ENCODE measurements at places on chromosomes 5 and 9.

DNA sequence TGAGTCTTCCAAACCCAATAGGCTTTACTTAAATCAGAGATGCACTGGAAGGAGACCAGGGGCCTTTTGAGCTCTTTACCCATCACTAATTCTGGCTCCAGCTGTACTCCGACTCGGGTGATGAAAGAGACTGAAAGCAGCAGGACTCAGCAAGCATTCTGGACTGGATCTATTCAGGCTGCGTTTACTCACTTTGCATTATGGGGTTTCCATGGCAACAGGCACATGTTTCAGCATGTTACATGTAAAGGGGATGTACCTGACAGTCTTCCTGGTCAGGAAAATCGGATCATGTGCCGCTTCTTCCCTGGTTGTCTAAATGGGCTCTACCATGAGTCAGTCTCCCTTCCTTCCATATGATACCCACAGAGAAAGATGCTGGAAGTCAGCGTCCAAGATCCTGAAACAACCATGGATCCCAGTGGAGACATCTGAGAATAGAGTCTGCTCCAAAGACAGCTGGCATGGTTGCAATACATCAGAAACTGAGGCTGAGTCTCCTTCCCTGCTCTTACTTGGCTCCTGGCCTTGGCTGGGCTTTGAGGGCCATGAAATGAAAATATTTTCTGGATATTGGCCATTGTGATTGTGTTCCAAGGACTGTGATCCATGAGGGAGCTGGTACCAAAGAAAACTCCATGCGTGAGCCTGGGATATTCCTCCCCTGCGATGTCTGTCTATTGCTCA lies 102.5 kb upstream of the TNC start:
- H3K36me3 ChIP-seq: no peaks in the 10 kb centered on the region
- DNase-seq: no peak
- H3K27me3 ChIP-seq: no peaks in the 10 kb centered on the region
- H3K27ac ChIP-seq: no peak overlapping the region
- H3K4me1 ChIP-seq: no peaks in the 10 kb centered on the region

DNA sequence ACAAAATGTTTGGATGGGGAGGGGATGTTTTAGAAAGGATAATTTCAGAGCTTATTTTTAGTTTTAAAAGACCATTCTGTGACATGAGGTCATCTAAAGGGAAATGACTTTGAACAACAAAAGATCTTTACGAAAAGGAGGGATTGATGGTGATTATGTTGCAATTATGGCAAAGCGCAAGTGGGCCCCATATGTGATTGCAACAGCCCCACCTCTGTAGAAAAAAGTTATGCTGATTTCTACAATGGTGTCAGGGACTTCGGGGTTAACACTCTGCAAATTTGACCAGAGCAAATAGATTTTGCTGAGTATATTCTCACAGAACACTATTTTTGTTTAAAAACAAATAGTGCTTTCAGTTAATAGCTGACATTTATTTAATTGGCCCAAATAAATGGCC lies 312.8 kb downstream of the NSG2 start:
- no peak overlapping the region for H3K27ac ChIP-seq
- H3K27me3 ChIP-seq: no peaks in the 10 kb centered on the region
- no peaks in the 10 kb centered on the region for H3K36me3 ChIP-seq

- peaks cover 52% of the 10 kb centered on the region for H3K4me1 ChIP-seq
- H3K4me3 ChIP-seq: no peak overlapping the region
- DNase-seq: peak; percentile 81
These were observed 39.4 kb downstream of the LURAP1L start for GRCh38 chr9:12813960-12814876.

DNA sequence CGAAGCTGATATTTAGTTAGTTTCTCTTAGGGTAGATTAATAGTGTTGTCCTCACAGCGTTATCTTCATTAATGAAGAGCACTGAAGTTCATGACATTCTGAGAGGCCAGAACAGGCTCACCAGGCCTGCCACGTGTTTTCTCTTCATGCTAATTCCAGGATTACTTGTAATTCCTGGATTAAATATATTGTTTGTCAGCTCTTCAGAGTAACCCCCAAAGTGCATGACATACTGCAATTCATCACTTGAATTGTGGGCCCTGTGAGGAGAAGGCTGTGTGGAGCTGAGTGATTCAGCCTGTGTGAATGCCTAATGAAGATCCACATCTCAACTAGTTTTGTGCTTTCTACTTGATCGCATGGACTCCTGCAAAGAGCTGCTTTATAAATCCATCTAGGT lies 401.0 kb upstream of the ADAMTSL1 start:
- no peak overlapping the region for H3K4me3 ChIP-seq
- DNase-seq: no peak
- H3K4me1 ChIP-seq: peaks cover 6% of the 10 kb centered on the region

- no peak overlapping the region for H3K27ac ChIP-seq
- peak; percentile 61 for DNase-seq
- H3K4me3 ChIP-seq: no peak overlapping the region
- no peaks in the 10 kb centered on the region for H3K27me3 ChIP-seq
- H3K36me3 ChIP-seq: peaks cover 9% of the 10 kb centered on the region
These were observed 36.7 kb downstream of the MTREX start for GRCh38 chr5:55344392-55344992.

- no peaks in the 10 kb centered on the region for H3K4me1 ChIP-seq
- DNase-seq: no peak
- no peak overlapping the region for H3K27ac ChIP-seq
- H3K36me3 ChIP-seq: no peaks in the 10 kb centered on the region
These were observed 201.2 kb upstream of the CDKN2B start for GRCh38 chr9:22210262-22210661.

DNA sequence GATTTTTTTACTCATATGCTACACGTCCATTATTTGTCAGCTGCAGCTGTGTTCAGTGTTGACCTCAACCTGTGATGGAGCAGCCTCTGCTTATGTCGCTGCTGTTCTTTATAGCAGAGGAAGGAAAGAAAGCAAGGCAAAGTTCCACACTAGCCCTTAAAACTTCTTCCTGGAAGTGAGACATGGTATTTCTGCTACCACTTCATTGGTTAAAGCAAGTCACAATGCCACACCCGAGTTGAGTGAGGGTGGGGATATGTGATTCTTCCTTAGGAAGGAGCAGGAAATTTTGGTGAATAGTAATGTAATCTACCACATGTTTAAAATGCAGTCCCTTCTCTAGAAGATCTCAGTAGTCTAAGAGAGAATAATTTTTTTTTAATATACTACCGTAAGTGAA lies 224.8 kb upstream of the DMRT1 start:
- H3K27ac ChIP-seq: no peak overlapping the region
- no peaks in the 10 kb centered on the region for H3K27me3 ChIP-seq
- H3K36me3 ChIP-seq: no peaks in the 10 kb centered on the region
- no peak overlapping the region for H3K4me3 ChIP-seq

GRCh38 chr5:123104607-123105006 lies 15.6 kb downstream of the PRDM6 start:
- H3K4me1 ChIP-seq: peaks cover 10% of the 10 kb centered on the region
- H3K27me3 ChIP-seq: peaks cover 2% of the 10 kb centered on the region
- H3K27ac ChIP-seq: no peak overlapping the region
- no peak overlapping the region for H3K4me3 ChIP-seq
- no peak for DNase-seq
- no peaks in the 10 kb centered on the region for H3K36me3 ChIP-seq

DNA sequence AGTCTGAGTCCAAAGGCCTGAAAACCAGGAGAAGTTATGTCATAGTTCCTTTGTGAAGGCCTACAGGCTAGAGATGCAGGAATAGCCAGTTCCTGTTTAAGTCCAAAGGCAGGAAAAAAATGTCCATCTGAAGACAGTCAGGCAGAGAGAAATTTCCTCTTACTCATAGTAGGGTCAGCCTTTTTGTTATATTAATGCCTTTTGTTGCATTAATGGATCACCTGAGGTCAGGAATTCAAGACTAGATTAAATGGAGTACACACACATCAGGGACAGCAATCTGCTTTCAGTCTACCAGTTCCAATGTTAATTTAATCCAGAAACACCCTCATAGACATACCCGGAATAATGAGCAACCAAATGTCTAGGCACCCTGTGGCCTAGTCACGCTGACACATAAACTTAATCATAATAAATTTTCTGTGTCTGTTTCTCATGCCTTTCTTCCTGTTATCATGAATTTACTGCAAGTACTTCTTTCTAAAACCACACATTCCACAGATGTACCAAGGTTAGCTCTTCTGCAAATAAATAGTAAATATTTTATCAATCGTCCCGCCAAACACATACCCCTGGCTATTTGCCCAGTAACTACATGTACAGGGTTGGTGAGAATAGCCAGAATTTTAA lies 703.9 kb downstream of the EFNA5 start:
- H3K4me1 ChIP-seq: no peaks in the 10 kb centered on the region
- DNase-seq: no peak
- no peaks in the 10 kb centered on the region for H3K27me3 ChIP-seq
- no peak overlapping the region for H3K4me3 ChIP-seq
- no peak overlapping the region for H3K27ac ChIP-seq
- no peaks in the 10 kb centered on the region for H3K36me3 ChIP-seq

DNA sequence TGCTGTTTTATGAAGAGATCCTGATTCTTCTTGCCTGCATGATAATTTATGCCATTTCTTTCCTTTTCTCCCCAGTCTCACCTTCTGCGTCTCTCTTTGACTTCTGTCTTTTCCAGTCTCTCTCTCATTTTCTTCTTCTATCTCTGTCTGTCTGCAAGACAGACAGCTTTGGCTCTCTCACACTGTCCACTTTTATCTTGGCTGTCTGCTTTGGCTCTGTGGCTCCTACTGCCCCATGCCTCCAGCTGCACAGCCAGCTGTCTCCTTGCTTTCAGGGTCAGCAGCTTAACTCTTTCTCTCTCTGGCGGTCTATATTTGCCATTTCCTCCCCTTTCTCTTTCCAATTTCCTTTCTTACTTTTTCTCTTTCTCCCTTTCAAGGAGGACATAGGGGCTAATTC lies 971.1 kb upstream of the COX7C start:
- no peak overlapping the region for H3K4me3 ChIP-seq
- H3K27me3 ChIP-seq: no peaks in the 10 kb centered on the region
- DNase-seq: no peak

GRCh38 chr5:128195316-128195715 lies 111.8 kb downstream of the SLC12A2 start:
- DNase-seq: no peak
- H3K4me1 ChIP-seq: peaks cover 10% of the 10 kb centered on the region
- H3K4me3 ChIP-seq: no peak overlapping the region
- H3K27me3 ChIP-seq: no peaks in the 10 kb centered on the region

DNA sequence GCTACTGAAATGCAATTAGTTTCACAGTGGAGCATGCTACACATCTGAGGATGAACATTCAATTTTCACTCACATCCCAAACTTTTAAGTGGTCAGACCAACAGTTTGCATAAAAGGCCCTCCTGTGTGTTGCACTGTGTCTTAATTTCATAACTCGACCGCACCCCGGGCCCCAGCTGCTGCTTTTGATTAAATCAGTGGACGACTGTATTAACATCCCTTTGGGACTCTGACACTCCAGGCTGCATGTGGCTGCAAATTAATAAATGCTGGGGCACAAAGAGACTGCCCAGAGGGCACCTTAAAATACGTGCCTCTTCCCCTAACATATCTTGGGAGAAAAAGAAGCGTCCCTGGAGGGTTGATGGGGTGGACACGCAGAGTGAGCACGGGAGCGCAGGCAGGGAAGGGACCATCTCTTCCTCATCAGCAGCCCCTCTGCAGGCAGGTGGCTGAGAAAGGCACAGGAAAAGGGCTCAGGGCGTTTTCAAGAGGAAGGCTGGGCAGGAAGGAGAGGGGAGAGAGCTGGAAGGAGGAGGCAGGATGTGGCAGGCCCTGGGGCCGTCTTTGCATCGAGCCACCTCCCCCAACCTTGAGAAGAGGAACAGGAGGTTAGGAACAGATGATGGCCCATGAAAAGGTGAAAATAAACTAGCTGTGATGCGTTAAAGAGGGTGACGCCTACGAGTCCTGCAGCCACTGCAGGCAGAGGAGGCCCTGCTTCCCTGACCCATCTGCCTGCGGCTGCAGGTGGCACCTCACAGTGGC lies 18.6 kb downstream of the MED10 start:
- no peak overlapping the region for H3K27ac ChIP-seq
- no peaks in the 10 kb centered on the region for H3K4me1 ChIP-seq
- H3K27me3 ChIP-seq: no peaks in the 10 kb centered on the region
- no peaks in the 10 kb centered on the region for H3K36me3 ChIP-seq
- DNase-seq: no peak

DNA sequence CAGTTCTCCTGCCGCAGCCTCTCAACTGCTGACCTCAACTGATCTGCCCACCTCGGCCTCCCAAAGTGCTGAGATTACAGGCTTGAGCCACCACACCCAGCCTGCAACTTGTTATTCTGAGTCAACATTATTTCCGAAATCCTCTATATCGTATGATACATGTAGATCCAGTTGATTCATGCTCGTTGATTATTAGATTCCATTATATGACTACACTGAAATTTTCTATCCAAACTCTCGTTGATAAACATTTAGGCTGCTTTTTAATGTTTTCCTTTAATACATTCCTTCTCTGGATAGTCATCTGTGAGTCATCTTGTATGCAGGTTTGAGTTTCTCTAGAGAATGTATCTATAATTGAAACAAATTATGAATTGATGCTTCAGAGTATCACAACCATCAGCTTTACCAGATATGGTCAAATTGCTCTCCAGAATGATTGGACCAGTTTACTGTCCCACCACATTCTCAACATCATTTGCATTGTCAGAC lies 4.1 kb downstream of the CDK7 start:
- no peaks in the 10 kb centered on the region for H3K27me3 ChIP-seq
- H3K27ac ChIP-seq: no peak overlapping the region
- no peak for DNase-seq
- H3K4me3 ChIP-seq: no peak overlapping the region

DNA sequence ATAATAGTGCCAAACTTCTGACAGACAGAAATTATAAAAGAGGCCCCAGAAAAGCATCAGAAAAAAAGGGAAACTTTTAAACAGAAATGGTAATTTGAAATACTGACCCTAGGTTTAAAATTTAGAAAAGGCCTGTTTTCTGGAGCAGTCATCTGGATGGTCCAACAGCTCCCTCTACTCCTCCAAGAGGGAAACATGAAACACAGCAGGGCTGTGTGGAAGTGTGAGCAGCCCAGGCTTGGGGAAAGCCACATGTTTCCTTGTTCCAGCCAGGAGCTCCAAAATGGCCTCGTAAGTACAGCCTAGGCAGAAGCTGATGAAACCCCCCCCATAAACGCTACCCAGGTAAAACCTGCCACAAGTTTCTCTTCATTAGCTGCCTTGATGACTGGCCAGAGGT lies 499.3 kb upstream of the ADAMTS16 start:
- no peaks in the 10 kb centered on the region for H3K36me3 ChIP-seq
- H3K4me1 ChIP-seq: no peaks in the 10 kb centered on the region
- H3K4me3 ChIP-seq: no peak overlapping the region
- no peak overlapping the region for H3K27ac ChIP-seq
- no peaks in the 10 kb centered on the region for H3K27me3 ChIP-seq

DNA sequence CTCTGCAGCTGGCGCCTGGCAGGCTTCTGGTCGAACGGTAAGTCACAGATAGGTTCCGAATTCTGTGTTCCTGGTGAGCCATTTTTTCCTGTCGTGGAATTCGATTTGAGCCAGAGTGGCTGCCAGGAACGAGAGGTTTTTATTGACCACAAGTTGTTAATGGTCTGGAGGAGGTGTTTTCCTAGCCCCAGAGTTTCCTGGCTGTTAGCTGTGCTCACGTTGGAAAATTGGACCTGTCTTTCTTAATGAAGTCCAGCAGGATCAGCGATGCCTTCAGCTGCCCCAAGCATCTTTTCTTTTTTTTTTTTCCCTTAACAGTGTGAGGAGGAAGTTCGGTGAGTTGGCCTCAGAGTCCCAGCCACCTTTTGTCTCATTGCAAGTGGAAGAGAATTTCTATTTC lies 62.9 kb downstream of the COL5A1 start:
- H3K27me3 ChIP-seq: no peaks in the 10 kb centered on the region
- no peaks in the 10 kb centered on the region for H3K36me3 ChIP-seq
- no peak for DNase-seq
- no peak overlapping the region for H3K4me3 ChIP-seq
- no peaks in the 10 kb centered on the region for H3K4me1 ChIP-seq

- H3K27me3 ChIP-seq: no peaks in the 10 kb centered on the region
- no peak for DNase-seq
- no peak overlapping the region for H3K4me3 ChIP-seq
- no peak overlapping the region for H3K27ac ChIP-seq
- H3K4me1 ChIP-seq: peaks cover 12% of the 10 kb centered on the region
These were observed 59.1 kb downstream of the PSMB7 start for GRCh38 chr9:124355941-124356744.
